ENCODE measurements at places on chromosomes 7 and 10.

DNA sequence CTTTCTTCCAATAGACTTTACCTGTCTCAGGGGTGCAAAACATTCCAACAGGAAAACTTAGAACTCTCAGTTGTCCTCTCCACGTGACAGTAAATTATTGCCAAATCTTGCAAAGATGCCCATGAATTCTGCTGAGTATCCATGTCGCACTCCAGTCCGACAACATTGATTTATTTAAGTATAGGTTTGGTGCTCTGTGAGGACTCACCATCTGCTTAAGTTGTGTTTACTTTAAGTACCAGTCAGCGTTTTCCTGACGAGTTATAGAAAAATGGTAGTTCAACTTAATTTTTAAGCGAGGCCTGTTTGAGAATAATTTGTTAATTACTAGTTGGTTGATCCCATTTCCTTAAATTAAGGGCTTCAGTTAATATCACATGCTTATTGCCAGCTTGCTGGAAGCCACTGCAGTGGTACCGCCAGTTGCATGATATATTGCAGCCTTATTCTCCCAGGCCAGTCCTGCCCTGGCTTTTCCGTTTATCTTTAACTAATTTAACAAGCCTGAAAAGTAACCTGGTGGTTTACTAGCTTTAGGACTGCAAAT lies 27.8 kb downstream of the CREB5 start:
- DNase-seq, result no peak

GRCh38 chr7:82373926-82374635 lies 69.5 kb downstream of the CACNA2D1 start:
- DNase-seq, result no peak

DNA sequence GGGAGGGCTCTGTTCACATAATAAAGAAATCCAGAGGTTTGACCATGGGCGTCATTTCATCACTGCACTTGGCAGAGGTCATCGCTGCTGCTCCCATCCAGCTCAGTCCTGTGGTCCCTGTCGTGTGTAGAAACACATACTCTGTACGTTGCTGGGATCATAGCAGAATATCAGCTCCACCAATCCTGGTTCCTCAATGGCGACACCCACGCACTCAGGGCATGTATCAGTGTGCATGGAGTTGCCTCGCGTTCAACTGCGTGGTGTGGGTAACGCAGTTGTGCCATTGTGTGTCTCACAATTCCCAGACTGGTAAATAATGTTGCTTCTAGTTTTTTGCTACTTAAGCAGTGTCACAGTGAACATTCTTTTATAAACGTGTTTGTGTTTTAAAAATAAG lies 111.1 kb downstream of the LHPP start:
- DNase-seq, result no peak

- no peak for DNase-seq
These were observed 18.7 kb upstream of the PTF1A start for GRCh38 chr10:23173214-23174073.

GRCh38 chr7:106060394-106060920 lies 51.7 kb downstream of the SYPL1 start:
- no peak for DNase-seq

- no peak for DNase-seq
These were observed 5.8 kb downstream of the LIPJ start for GRCh38 chr10:88592381-88592780.

- DNase-seq, result no peak
These were observed 92.5 kb downstream of the NT5C2 start for GRCh38 chr10:103100620-103101019.
